ENCODE measurements at places on chromosomes 1 and 21.
A peak's percentile ranks its signal among the peaks of the same experiment; 100 is the strongest.

GRCh38 chr1:107750364-107750959, 214.5 kb downstream of the VAV3 start:
- peak; percentile 68 for DNase-seq

DNA sequence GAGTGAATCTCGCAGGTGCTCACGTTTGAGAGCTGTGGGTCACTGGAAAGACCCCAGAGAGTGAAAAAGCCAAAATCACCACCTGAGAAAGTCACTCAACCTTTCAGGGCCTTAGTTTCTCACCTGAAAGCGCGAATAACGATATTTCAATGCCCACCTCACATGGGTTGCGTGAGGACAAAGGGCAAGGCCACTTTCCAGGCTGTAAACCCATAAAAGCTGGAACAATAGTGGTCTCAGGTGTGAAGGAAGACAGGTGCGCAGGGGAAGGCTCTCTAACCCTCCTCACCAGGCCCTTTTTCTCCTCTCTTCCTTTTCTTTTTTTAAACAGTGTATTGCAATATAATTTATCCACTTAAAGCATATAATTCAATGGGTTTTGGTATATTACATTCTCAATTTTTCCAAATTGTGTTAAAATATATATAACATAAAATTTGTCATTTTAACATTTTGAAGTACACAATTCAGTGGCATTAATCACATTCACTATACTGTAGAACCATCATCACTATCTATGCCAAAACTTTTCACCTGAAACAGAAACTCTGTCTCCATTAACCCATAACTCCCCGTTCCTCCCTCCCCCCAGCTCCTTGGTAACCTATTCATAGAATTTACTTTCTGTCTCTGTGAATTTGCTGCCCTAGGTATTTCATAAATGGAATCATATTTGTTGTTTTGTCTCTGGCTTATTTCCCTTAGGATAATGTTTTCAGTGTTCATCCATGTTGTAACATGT, 118.4 kb upstream of the TNR start:
- DNase-seq = no peak

GRCh38 chr21:17501107-17502006, 11.5 kb upstream of the CXADR start:
- no peak for DNase-seq

GRCh38 chr1:91795591-91796389, 90.2 kb downstream of the TGFBR3 start:
- peak; percentile 34 for DNase-seq

- DNase-seq = no peak
Measured at GRCh38 chr1:3911981-3912808, 12.1 kb upstream of the C1orf174 start.

DNA sequence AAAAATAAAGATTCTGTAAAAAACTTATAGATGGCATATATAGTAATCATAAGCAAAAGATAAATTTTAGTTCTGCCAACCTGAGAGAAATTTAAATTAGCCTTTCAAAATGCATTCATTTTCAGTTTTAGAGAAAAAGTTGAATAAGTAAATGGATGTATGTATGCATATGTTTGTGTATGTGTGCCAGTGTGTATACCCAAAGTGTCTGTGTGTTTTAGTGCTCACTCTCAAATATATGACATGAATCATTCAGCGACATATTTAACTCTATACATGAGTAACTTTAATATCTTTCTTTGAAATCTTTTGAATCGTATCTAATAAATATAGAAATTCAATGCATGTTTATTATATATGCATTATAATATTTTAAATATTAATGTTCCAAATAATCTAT, 274.5 kb downstream of the SRGAP2C start:
- no peak for DNase-seq

DNA sequence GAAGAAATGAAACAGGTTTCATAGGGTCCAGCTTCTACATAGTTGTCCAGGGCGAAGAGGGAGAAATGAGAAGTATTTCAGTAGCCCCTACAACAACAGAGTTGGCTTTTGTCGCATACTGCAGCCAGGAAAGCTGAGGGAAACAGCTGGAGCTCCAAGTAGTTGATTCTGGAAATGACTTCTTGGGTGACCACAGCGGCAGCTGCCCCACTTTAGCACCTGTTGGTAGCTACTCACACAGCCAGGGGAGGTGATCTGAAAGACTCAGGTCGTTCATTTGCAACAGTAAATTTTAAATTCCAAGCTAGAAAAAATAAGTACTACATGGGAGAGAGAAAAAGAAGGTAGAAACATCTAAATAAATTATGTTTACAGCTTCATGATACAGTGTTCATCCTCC, 2.3 kb downstream of the TTC13 start:
- DNase-seq = no peak

GRCh38 chr1:38724160-38725131, 135.1 kb downstream of the RRAGC start:
- DNase-seq = no peak

DNA sequence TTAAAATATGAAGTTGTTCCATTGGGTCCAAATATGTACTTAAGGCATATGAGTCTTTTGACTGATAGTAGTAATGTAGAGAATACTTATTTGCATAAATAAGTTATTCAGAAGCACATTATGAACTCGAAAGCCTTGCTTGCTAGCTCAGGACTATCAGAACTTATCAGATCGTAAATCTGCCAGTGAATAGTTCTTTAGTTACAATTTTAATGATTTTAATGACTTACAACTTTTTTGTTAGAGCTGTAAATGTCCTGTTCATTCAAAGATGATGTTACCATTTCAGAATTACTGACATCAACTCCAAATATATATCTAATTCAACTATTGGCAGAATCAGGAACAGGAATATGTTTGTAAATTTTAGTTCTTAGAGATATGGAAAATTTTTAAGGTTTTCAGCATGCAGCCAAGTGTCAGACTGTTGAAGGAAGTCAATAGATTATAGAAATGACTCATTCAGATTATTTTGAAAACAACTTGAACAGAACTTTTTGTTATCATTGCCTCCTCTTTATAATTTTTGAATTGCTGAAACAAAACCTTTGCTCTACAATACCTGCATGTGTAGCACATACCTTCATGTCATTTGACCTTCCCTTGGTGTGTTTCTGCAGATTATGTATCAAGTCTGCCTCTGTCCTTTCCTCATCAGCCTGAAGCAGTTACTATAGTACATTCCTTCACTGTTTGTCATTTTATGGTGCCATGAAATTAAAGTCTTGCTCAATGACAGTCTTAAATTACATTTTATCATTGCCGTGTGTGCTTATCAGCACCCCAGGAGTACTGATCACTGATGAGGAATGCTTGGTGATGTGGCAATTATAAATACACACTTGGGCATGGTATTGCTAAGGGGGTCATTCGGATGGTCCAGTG, 44.9 kb downstream of the LRRC8D start:
- DNase-seq = no peak

- no peak for DNase-seq
Measured at GRCh38 chr1:155130272-155131006, 2.8 kb downstream of the EFNA1 start.

DNA sequence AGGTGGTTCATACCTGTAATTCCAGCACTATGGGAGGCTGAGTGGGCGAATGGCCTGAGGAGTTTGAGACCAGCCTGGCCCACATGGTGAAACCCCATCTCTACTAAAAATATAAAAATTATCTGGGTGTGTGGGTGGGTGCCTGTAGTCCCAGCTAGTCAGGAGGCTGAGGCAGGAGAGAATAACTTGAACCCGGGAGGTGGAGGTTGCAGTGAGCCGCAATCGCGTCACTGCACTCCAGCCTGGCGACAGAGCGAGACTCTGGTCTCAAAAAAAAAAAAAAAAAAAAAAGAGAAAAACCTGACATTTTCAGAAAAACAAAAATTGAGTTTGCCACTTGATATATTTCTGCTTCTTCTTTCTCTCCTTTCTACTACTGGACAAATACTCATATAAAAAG, 24.3 kb downstream of the CA6 start:
- no peak for DNase-seq

DNA sequence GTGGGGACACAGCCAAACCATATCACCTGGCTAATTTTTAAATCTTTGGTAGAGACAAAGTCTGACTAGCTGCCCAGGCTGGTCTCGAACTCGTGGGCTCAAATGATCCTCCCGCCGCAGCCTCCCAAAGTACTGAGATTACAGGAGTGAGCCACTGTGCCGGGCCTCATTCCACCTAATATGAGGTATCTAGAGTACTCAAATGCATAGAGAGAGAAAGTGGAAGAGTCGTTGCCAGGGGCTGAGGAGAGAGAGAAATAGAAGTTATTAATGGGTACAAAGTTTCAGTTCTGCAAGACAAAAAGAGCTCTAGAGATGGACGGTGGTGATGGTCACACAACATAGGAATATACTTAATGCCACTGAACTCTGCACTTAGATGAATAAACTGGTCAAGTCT, 119.6 kb downstream of the TOMM20 start:
- no peak for DNase-seq

DNA sequence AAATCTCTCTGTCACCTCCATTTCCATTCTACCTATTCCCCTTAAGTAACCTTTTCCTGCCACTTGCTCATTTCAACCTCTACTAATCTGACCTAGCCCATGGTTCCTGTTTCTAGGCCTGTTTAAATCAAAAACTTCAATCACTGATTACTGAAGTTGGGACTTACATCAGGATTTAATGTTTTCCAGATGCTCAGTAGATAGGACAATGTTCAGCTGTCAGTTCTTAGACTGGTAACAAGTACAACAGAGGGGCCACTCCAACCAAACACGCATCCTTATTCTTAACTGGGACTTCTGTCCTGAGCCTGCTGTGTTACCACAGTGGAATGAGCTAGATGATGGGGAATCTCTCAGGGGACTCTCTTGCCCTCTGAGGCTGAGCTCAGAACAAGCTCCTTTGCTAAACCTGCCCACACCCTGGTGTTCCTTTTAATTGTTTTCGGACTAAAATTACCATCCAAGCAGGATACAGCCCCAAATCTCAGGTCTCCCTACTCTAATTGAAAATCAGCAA, 974.6 kb downstream of the TTLL7 start:
- DNase-seq = no peak

DNA sequence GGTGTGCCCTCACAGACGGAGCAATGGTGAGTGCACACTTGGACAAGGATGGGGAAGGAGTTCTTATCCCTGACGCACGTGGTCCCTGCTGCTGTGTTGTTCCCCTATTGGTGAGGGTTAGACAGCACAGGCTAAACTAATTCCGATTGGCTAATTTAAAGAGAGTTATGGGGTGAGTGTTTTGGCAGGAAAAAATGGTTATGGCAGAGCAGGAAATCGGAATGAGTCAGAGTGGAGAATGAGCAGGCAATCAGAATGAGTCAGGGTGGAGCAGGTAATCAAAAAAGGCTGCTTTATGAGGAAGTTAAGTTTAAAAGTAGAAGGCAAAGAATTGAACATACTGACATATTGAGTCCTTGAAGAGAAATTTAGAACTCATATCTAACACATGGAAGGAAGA, 100.5 kb downstream of the NGF start:
- no peak for DNase-seq

GRCh38 chr1:50974618-50974935, 4.5 kb downstream of the CDKN2C start:
- DNase-seq = no peak

GRCh38 chr1:62467092-62467491, 30.2 kb downstream of the USP1 start:
- no peak for DNase-seq

DNA sequence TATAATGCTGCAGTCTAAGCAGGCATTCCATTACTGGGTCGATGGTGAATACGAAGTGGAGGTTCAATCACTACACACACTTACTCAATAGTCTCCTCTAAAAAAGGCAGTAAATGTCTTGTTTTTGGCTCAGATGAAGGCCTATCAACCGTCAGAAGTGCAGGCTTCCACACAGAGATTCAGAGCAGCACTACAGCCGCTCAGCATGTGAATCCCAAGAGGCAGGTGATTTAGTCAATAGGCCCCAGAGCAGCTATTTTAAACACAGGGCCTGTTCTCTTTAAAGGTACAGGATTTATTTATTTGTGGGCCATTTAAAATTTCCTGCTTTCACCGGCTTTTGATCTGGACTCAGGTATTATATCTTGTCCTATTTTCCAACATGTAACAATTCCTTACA, 293.7 kb downstream of the RGS7 start:
- DNase-seq = no peak

DNA sequence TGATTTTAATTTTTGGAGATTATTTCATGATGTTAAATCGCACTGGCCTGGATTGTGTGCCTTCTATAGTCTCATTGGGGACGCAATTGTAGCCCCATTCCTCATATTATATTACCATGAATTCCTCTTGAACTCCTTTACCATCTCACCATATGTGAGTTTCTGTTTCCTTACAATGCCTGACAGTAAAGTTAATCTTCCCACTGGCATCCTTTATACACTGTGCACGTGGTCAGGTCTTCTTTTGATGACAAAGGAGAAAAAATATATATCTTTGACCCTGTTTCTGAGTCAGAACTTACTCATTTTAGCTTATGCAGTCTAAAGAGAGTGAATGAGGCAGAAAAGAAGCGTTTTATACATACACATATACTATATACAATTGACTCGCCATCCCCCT, 774 bp upstream of the ABL2 start:
- no peak for DNase-seq

Data from prostate gland (tissue), 2 donors.